ENCODE measurements at places on chromosomes 2 and 18.

DNA sequence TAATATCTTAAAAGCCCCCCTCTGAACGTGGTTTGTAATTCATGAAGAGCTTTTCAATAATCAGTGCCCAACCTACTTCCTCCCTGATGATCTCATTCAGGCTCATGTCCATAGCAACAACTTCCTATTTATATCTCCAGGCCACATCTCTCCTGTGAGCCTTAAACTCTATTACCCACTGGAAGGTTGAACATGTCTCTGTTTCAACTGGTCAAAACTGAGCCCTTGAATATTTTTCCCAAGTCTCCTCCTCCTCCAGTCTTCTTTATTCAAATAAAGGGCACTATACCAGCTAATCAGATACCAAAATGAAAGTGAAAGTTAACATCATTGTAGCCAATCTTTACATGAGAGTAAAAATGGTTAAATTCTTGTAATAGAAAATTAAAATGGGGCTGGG is 63.7 kb upstream of the ITGA4 start:
- DNase-seq = no peak

GRCh38 chr2:159716857-159717256 is 4.6 kb downstream of the MARCHF7 start:
- DNase-seq = no peak

DNA sequence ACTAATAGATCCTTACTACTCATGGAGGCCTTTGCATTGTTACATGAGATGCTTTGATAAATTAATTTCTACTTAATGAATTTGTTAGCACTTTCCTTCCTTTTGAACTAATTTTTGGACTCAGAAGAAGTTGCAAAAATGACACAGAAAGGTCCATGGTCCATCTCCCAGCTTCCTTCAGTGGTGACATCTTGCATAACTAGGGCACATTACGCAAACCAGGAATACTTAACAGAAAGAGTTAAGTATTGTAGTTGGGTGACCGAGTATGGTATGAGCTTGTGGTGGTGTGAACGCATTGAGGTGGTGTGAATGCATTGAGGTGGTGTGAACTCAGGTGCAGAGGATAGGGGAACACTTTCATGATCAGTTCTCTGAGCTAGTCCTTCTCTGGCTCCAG is 151.1 kb upstream of the TWIST2 start:
- no peak for DNase-seq

GRCh38 chr2:86049529-86049928 is 56.2 kb downstream of the POLR1A start:
- DNase-seq = no peak

DNA sequence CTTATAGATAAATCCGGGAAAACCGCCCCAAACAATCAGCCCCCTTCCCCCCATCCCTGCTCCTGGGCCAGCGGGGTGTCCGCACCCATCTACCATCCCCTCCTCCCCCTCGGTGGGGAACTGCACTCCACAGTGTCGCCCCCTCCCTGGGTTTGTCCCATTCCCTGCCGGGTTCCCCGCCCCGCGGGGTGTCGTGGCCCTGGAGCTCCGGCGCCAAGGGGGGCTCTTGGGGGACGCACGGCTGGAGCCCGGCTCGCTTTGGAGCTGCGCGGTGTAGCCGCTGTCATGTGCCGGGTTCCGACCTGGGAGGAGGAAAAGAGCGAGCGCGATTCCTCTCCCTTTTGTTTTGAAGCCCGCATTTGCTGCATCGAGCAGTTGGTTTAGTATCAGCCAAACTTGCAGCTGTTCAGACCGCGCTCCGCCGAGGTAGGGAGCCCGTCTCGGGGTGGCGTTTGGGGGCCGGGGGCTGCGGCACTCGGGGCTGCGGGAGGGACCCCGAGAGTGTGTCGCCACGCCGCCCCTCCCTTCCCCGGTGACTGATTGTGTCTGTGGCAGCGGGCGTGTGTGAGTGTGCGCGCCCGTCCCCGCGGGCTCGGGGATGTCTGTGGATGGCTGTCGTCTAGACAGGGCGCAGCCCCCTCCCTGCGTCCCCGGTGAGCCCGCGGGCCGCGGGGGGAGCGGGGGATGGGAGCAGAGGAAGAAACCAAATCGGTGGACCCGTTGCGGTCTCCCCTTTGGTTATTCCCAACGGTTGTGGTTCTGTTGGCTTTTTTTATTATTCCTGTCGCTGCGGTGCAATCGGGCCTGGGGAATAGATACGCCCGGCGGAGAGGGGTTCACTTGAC is 797 bp downstream of the CTIF start:
- DNase-seq = no peak
